H1 (cell line): ENCODE measurements at places on chromosomes 7 and 10.
A peak's percentile ranks its signal among the peaks of the same experiment; 100 is the strongest.

GRCh38 chr10:57222129-57222528 is 861.1 kb upstream of the ZWINT start:
- peak; percentile 55 for DNase-seq

DNA sequence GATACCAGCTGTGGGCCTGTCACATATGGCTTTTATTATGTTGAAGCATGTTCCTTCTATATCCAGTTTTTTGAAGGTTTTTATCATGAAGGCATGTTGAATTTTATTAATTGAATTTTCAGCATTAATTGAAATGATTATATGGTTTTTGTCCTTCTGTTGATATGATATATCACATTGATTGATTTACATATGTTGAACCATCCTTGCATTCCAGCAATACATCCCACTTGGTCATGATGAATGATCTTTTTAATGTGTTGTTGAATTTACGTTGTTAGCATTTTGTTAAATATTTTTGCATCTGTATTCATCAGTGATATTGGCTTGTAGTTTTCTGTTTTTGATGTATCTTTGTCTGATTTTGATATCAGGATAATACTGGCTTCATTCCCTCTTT is 21.2 kb downstream of the PRSS37 start:
- DNase-seq = no peak

GRCh38 chr10:58266003-58266825 is 1.5 kb downstream of the IPMK start:
- DNase-seq = no peak

DNA sequence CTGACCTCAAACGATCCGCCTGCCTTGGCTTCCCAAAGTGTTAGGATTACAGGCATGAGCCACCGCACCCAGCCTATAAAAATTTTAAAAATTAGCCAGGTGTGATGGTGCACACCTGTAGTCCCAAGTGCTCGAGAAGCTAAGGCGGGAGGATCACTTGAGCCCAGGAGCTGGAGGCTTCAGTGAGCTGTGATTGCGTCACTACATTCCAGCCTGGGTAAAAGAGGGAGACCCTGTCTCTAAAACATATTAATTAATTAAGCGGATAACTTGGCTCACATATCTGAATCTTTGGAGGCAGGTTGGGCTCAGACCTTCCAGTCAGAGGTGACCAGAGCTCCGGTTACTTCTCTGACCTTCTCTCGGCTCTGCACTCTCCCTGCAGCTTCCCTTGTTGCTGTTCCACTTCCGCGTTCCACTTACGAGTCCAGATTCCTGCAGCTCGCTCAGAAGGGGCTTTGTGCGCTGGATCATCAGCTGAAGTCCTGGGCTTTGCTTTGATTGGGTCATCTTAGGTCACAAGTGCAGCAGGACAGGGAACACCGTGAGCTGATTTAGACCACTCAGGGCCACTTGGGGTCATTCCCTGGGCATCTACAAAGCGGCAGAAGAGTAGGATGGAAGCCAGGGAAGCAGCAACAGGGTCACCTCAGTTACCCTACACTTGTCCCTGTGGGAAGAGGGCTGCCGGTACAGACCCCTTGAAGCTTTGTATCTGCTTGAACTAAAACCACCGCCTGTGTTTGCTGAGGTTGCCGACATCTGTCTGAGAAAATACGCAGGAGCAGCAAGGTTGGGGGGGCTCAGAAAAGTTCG is 2.0 kb upstream of the ARPC1B start:
- DNase-seq = no peak

GRCh38 chr10:28496017-28496416 is 36.9 kb upstream of the WAC start:
- no peak for DNase-seq

GRCh38 chr7:118420888-118421287 is 196.4 kb downstream of the ANKRD7 start:
- DNase-seq = no peak

GRCh38 chr7:135558337-135558767 is 635 bp downstream of the NUP205 start:
- no peak for DNase-seq

DNA sequence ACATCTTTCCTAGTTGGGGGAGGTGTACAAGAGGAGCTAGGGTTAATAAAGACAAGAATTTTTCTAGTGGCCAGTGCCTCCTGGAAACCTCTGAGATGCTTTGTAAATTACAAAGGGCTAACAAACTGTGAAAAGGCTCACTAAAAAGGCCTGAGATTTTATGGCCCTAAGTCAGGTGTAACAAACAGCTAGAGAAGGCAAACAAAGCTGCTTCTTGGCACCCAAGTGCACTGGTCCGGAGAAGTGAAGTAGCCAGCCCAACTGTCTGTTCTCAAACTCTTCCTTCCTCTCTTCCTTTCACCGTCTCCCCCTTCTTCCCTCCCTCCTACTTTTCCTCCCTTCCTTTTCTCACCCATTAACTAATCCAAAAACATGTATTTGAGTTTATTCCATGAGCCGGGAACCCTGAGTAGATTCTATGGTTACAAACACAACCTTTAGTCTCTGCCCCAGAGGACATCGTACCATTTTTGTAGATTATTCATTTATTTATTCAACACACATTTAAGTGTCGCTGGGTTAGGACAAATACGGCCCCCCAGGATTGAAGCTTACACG is 143.4 kb upstream of the PCGF5 start:
- DNase-seq = no peak

GRCh38 chr10:131751827-131752775 is 148.7 kb upstream of the PPP2R2D start:
- no peak for DNase-seq

- no peak for DNase-seq
Observed at GRCh38 chr10:96556003-96556402, 30.8 kb downstream of the TM9SF3 start.
